ENCODE measurements at places on chromosomes 12 and 14. TPM values are rescaled to one million over a fixed set of nuclear protein-coding genes. Genes with fewer than 3 reads are reported as not detected.

DNA sequence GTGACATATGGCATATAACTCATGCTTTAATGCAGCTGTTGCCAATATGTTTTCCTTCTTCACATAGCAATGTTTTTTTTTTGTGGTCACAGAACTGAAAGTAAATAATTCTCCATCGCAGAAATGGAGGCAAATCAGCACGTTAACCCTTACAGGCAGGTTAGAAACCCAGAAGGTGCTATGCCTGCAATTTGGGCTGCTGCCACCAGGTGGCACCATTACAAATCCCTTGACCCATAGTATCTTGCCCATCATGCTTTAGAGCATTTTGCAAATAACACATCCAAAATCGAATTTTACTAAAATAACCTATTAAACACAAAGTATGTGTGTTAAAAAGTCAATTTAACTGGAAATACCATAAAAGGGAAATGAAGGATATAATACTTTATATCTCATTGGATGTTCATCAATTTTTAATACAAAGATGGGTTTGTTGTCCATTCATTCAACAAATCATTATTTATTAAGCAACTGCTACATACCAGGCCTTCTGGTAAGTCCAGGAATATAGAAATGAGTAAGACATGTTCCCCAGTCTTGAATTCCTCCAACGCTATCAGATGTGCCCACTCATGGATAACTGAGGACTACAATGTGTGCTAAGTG, 340.1 kb downstream of the GLT1D1 start:
- DNase-seq: peak; percentile 54

Gene GDF3
- total RNA-seq: not detected

Gene LMNTD1
- not detected for total RNA-seq

- no peak for DNase-seq
Measured at GRCh38 chr12:114403690-114404066, 2.3 kb downstream of the TBX5 start.

- DNase-seq: no peak
Measured at GRCh38 chr12:108670066-108670631, 36.5 kb upstream of the SELPLG start.

- DNase-seq: no peak
Measured at GRCh38 chr12:69057742-69058141, 124.8 kb upstream of the CPM start.

Gene ITGB7
- total RNA-seq: 18.8 TPM

Gene RASSF8
- 60.7 TPM for total RNA-seq
